ENCODE measurements at places on chromosomes 5 and 9.

DNA sequence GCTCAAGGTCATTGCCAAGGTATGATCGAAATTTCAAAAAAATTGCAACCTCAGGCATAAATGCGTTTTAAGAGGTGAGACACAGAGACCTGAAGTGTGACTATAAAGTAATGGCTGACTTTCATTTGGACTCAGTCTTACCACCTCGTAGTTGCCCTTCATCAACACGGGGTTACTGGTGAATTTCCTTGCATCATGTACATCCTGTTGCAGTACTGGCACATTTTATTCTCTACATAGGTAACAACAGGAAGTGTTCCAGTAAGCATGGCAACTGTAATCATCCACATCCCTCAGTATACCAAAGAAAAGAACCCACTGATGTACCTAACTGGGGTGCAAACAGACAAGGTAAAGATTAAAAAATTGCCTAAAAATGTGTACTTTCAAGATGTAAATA is 29.3 kb downstream of the MOCS2 start:
- no peak for DNase-seq

DNA sequence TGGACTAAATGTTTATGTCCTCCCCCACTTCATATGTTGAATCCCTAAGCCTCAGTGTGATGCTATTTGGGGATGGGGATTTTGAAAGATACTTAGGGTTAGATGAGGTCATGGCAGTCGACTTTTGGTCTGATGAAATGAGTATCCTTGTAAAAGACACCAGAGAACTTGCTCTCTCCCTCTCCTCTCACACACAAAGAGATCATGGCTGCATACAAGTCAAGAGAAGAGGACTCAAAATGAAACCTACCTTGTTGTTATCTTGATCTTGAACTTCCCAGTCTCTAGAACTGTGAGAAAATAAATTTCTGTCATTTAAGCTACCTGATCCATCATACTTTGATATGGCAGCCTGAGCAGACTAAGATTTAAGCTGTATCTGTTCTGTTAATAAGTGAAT is 144.0 kb upstream of the HAPLN1 start:
- no peak for DNase-seq

- no peak for DNase-seq
Measured at GRCh38 chr9:77453825-77454647, 194.1 kb downstream of the GNA14 start.

- DNase-seq, result no peak
Measured at GRCh38 chr5:137399911-137400310, 99.2 kb downstream of the SPOCK1 start.

- no peak for DNase-seq
Measured at GRCh38 chr5:40436535-40437237, 243.0 kb upstream of the PTGER4 start.

- DNase-seq, result no peak
Measured at GRCh38 chr5:53934151-53934820, 373.8 kb downstream of the NDUFS4 start.

DNA sequence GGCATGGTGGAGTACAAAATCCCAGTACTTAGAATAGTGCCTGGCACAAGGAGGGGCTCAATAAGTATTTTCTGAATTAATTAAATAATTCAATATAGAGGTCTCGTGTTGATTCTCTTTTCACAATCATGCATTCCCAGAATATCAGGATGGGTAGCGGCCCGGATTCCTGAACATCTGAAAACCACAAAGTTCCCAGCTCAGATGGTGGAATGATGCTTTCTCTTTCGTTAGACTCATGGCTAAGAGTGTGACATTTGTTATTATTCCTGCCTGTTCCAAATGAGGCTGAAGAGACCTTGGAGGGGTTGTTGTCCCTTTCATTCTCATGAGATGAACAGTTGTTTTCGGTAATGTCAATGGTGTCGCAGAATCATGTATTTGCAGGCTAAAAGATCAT is 95.4 kb upstream of the LIFR start:
- DNase-seq, result no peak

DNA sequence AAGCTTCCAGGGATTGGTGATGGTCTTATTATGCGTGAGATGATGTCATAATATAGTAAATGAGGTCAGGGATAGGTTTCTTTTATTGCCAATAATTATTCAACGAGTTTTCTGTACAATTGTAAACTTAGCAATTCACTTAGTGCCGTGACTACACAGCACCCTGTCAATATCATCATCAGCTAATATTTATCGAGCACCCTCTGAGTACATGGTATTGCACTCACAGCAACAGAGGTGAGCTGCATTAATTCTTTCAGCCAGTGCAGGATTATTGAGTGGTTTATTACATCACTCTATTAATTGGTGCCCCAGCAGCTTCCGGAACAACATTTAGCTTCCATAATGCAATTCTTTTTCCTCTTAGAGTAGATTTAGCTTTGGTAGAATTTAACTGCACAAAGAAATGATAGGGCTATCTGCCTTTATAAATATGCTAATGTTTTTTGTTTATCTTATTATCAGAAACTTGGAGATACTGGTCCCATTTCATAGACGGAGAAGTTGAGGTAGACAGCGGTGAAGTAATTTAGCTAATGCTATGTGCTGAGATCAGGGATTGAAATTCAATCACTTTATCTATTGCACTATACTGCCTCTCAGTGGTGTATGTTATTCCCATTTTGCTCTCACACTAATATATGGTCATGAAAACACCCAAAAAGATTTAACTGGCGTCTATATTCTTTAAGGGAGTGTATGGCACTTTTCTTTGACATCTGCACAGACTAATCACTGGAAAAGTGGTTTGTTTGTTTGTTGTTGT is 726.1 kb upstream of the WWC1 start:
- no peak for DNase-seq

Data from cerebellar nuclear complex (tissue), 1 donor.